ENCODE measurements at places on chromosomes 16 and 17. TPM values are rescaled to one million over a fixed set of nuclear protein-coding genes. Genes with fewer than 3 reads are reported as not detected.

DNA sequence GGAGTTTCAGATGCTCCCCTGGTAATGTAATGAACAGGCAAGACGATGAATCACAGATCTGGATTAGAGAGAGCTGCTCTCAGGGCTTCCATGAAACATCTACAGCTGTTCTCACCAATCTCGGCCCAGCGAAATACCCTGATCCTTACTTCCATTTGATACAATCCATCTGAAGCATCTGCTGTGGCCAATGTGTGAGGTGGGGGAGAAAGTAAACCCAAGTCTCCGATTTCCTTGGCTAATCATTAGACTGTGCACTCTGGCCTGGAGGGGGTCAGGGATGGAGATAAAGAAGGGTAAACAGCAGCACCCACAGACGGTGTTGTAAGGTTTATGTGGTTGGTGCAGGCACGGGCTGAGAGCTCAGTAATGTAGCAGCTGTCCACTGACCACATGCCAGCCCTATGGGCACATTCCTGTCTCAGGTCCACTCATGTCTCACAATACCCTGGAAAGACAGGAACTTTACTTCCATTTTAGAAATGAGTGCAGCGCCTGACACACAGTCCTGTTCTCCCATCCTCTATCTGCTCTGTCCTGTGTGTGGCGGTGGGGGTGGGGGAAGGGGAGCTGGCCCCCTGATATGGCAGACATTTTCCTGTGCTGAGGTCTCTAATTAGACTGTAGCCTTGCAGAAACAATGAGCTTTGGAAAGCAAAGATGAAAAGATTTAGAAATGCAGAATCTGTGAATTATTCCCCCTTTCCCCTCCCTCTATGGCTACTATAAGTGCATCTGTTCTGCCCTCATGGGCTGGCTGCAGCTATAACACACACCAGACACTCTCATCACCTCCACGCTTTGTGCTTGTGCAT, 48.3 kb upstream of the ERN1 start:
- DNase-seq, result no peak

GRCh38 chr17:39485555-39485954, 24.3 kb downstream of the CDK12 start:
- DNase-seq, result no peak

- no peak for DNase-seq
These were observed 7.4 kb upstream of the PSMC5 start for GRCh38 chr17:63819585-63820537.

DNA sequence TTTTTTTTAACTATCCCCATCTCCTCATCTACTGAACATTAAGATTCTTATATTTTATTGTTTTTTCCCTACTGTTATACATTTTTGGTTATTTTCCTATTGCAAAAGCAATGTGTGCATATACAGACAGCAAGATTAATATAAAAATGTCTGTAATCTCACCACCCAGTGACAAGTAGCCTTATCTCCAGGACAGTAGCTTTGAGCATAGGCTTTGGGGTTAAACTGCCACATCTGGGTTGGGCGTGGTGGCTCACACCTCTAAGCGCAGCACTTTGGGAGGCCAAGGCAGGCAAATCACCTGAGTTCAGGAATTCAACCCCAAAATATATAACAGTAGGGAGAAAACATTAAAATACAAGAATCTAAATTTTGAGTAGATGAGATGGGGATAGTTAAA, 27.4 kb upstream of the SSTR2 start:
- DNase-seq, result no peak

DNA sequence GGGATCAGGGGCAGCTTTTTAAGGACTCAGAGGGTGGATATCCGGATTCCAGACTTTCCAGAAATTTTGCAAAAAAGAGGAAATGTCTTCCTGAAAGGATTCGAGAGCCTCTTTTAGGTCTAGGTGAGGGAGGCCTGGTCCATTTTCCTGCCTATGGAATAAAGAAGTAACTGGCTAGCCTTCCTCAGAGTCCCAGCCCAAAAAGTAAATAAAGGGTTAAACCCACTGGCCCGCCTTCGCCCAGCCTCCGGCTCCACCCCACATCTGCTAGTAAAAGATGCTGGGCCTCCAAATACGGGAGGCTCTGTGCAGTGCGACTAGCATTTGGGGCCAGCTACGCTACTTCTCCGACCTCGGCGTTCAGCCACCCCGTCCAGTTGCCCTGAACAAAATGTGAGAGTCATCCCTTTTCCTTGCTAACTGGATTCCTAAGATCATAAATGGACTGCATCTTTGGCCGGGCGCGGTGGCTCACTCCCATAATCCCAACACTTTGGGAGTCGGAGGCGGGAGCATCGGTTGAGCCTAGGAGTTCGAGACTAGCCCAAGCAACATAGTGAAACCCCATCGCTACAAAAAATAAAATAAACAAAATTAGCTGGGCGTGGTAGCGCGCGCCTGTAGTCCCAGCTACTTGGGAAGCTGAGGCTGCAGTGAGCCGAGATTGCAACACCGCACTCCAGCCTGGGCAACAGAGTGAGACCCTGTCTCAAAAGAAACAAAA, 824 bp upstream of the MPP2 start:
- peak; percentile 74 for DNase-seq

- peak; percentile 57 for DNase-seq
These were observed 2.2 kb upstream of the RPL38 start for GRCh38 chr17:74201250-74201649.

DNA sequence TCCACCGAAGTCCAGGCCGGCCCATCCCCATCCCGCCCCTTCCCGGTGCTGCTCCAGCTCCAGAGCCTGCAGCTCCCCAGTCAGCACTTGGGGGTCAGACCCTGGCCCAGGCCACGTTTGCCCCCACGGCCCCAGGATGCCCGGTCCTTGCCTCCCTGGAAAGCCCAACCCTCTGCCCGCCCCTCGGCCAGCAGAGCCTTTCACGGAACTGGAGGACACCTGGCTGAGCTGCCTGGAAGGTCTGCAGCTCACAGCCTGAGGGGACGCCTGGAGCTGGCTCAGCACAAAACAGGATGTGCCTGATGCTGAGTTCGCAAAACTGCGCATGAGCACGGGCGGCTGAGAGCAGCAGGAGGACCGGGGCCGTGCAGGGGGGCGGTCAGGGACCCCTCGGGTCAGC, 29.7 kb upstream of the SSTR5 start:
- no peak for DNase-seq

- DNase-seq, result peak; percentile 53
These were observed 1.3 kb downstream of the RILP start for GRCh38 chr17:1648173-1648962.

GRCh38 chr17:40068917-40069750, 6.4 kb downstream of the THRA start:
- peak; percentile 94 for DNase-seq

GRCh38 chr16:14957576-14958322, 17.1 kb upstream of the PDXDC1 start:
- DNase-seq, result no peak

- peak; percentile 65 for DNase-seq
These were observed 119.0 kb downstream of the SNX29 start for GRCh38 chr16:12095275-12096156.

Gene CDK5R1
- total RNA-seq, result 0.90 TPM

Gene CCL16
- total RNA-seq, result not detected

Gene PPY
- not detected for total RNA-seq

Gene TBC1D16
- 17.0 TPM for total RNA-seq

Gene SLFN14
- total RNA-seq, result not detected

Gene KRT24
- not detected for total RNA-seq

Gene EVI2B
- total RNA-seq, result 14.2 TPM
